Activated CD8-positive, alpha-beta memory T cell treated with anti-CD3 and anti-CD28 coated beads for 4 hours (primary cell): ENCODE measurements at places on chromosomes 3 and 15.

- DNase-seq: no peak
Observed at GRCh38 chr3:54358316-54358715, 236.0 kb downstream of the CACNA2D3 start.

- no peak for DNase-seq
Observed at GRCh38 chr3:187648177-187648576, 22.0 kb downstream of the SST start.

GRCh38 chr15:86295511-86295910 lies 215.8 kb downstream of the AGBL1 start:
- DNase-seq: no peak

DNA sequence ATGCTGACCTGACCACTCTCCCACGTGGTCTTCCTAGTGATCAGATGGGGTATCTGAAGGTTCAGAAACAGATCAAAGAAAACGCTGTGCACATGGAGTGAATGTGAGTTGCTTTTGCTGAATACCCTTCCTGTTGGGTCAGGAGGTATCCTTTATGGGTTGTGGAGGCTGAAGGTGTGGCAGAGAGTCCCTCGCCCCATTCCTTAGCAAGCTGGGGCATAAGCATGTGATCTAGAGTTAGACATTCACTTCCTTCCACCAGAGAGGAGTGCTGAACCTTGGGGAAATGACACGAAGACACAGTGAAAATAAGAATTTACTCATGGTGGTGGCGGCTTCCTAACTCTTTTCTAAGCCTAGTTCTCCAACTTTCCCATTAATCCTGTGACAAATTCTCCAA lies 27.8 kb upstream of the SPTBN5 start:
- DNase-seq: no peak

- DNase-seq: no peak
Observed at GRCh38 chr3:132978464-132978863, 59.7 kb upstream of the TMEM108 start.

- DNase-seq: no peak
Observed at GRCh38 chr15:33310481-33311311, at the start of gene RYR3. Gene RYR3, plus strand, starts transcription at chr15:33310967. Its CDS starts 79 bp downstream, at chr15:33311046.

GRCh38 chr3:39052583-39052982 lies 767 bp downstream of the WDR48 start:
- DNase-seq: no peak

- DNase-seq: no peak
Observed at GRCh38 chr15:68278345-68278594, 725 bp downstream of the FEM1B start.

GRCh38 chr3:43218156-43218555 lies 68.2 kb upstream of the SNRK start:
- DNase-seq: no peak

GRCh38 chr3:131728898-131729642 lies 226.3 kb upstream of the MRPL3 start:
- no peak for DNase-seq

DNA sequence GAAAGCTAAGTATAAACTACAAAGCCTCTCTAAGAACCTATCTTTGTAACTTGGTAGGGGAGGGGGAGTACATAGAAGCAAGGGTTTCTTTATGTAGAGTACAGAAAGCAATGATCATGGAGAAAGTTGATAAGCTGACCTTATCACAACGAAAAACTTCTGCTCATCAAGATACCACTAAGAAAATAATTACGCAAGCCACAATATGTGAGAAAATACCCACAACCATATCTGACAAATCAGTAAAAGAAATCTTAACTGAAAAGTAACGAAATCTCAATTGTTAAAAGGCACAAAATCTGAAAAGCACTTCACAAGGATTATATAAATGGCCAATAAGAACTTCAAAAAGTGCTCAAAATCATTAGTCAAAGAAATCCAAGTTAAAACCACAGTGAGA lies 35.1 kb upstream of the RPS17 start:
- no peak for DNase-seq

GRCh38 chr3:74614107-74614967 lies at the start of gene CNTN3:
Gene CNTN3, minus strand, starts transcription at chr3:74614659. Its CDS starts 93,547 bp downstream, at chr3:74521112.
- no peak for DNase-seq

GRCh38 chr3:154970797-154971196 lies 109.3 kb upstream of the MME start:
- DNase-seq: no peak

- no peak for DNase-seq
Observed at GRCh38 chr3:189848395-189849040, 217.3 kb downstream of the TP63 start.

DNA sequence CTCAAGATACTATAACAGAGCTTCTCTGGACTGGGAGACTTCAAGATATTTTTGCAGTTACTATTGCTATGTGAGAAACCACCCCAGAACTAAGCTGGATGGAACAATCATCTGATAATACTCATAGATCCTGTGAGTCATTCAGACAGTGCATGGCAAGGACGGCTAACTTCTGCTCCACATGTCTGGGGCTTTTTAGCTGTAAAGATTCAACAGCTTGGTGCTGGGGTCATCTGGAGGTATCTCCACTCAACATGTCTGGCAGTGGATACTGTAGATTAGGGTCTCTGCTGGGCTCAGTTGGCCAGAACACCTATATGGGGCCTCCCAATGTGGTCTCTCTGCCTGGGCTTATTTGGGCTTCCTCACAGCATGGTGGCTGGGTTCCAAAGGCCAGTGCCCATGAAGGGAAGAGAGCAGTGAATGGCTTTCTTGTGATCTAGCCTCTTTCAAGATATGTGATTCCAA lies 117.3 kb upstream of the SLC7A14 start:
- DNase-seq: no peak

DNA sequence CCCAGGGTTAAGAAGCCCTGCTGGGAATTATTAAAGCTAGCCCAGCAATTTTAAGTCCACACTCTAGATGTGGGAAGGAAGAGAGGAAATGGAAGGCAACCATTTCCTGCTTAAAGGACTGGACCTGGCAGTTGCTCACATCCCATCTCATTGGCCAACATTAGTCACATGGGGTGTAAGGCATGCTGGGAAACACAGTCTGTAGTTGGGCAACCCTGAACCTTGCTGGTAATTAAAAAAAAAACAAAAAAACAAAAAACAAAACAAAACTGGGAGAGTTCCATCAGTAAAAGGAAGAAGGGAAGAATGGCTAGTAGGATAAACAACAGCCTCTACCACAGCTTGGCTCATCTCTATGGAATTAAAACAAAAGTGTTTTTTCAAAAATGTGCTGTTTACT lies 136.0 kb downstream of the VGLL4 start:
- DNase-seq: no peak

DNA sequence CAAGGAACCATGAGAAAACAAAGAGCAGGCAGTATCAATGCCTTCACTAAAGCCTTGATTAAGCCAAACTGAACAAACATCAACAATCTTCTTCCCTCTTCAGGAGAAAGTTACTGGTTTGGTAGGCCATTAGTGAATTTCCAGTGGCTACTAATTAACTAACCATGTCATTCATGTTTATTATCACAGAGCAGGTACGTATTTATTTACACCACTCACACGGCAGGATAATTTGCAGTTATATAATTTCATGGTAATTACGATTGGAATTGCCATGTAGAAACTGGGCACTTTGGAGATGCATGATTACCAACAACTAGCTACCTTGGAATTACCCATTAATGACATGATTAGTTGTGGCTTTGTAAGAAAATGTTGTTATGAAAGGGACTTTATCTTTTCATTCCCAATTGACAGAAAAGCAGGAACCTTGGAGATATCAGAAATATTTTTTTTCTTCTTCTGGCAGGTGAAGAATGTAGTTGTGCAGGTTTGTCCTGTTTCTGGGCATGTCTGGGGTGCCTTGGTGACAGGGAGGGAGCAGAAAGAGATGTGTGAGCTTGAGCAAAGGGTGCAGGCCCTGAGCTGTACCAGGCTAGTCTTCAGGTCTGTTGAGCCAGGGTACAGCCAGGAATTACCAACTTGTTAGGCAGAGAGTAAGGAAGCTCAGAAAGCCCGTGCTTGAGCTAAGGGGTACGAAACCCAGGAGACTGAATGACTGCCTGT lies 310.7 kb downstream of the RORA start:
- no peak for DNase-seq

DNA sequence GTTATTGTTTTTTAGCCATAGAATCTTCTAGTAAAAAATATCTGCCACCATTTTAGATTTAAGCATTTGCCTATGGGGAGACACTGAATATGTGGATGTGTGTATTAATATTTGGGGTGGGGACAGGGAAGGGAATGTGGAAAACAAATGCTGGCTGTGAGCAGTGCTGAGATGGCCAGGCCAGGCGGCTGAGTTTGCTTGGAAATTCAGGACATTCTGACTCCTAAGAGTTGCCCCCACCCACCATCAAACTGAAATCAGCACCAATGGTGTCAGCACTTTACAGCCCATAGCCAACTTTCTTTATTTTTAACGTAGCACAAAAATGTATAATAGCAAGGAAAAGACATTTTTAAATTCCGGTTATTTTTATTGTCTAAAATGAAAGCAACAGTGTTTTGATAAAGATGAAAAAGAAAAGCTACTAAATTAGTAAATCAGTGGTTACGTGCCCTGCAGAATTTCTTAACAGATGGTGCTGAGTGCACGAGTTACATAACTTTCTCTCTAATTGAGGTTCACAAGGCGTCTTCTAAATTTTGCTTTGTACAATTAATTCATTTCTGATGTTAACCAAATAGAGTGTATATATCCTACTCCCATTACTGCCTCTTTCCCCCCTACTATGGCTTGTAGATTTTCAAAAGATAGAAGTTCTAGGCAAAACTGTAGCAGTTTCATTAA lies 34.0 kb downstream of the B3GALNT1 start:
- no peak for DNase-seq

GRCh38 chr15:45285413-45285812 lies 33.4 kb downstream of the SLC28A2 start:
- no peak for DNase-seq

DNA sequence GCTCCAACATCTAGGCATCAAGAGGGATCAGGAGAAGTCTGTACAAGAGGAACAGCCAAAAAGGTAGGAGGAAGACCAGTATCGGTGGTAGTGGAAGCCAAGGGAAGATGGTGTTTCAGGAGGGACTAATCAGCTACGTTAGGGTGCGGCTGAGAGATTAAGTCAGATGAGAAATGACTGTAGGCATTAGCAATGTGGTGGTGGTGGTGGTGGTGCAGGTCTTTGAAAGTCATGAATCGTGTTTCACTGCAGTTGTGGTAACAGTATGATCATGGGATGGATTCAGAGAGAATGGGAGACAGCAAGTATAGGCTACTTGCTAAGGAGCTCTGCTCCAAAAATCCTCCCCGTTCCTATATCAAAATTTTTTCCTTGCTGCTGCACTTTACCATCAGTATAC lies 35.5 kb downstream of the ASTE1 start:
- DNase-seq: no peak

- no peak for DNase-seq
Observed at GRCh38 chr3:110015231-110015963, 678.1 kb upstream of the DPPA4 start.

- DNase-seq: no peak
Observed at GRCh38 chr3:113571360-113571759, 39.0 kb downstream of the SIDT1 start.

DNA sequence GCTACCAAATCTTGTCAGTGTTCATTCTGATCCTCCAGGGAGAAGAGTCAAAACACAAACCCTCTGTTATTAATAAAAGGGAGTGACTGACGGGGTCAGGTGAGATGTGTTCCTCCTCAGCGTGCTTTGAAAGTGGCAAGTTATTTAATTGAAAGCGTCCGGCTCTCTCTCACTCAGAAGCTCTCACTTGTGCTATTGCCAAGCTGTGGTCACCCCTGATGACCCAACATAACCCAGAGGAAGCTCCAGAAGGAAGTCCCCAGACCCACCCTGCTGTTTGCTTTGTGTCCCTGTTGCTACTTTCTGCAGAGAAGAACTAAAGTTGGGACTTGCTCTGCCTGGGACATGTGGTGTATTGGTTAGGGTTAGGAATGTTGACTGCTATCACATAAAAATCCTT lies 235.6 kb downstream of the EDEM1 start:
- DNase-seq: no peak

DNA sequence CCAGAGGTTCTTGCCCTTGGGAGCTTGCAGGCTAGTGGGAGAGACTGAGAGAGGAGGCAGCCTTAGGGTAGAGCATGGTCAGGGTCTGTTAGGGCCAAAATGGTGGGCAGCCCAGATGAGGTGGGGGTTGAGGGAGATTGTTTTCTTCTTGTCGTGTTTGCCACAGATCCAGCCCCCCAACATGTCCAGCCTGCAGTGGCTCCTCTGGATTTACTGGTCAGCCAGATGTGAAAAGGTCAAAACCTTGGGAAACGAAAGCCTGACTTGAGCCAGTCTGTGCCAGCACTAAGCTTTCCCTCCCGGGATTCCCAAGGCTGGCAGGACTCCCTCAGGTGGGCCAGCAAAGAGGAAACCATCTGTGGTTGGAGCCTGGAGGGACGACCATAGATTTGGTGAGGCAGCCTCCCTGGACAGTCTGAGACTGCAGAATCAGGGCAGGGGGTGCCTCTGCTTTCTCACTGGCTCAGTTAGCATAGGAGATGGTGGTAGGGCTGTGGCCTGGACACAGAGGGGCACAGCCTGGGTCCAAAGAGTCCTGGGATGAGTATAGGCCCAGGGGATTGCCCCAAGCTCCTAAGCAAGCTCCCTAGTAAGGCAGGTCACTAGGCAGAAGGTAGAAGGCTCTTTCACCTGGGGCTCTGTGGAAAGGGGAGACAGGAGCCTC lies 51.2 kb upstream of the PRR23C start:
- no peak for DNase-seq

DNA sequence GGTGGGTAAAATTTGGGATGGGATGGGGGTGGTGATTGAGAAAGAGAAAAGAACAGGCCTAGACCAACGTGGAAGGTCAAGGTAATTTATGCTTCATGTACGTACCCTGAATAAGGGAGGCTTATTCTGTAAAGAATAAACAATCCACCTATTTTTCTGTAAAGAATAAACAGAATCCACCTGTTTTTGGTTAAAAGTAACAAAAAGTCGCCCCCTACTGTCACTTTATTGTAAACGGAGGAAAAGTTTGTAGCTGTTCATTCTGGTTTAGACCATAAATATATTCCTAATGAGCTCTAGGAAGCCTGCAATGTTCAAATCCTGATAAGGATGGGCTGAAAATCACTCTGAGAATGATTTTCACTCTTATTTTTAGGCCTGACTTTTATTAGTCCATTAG lies 23.5 kb upstream of the SQOR start:
- DNase-seq: no peak

DNA sequence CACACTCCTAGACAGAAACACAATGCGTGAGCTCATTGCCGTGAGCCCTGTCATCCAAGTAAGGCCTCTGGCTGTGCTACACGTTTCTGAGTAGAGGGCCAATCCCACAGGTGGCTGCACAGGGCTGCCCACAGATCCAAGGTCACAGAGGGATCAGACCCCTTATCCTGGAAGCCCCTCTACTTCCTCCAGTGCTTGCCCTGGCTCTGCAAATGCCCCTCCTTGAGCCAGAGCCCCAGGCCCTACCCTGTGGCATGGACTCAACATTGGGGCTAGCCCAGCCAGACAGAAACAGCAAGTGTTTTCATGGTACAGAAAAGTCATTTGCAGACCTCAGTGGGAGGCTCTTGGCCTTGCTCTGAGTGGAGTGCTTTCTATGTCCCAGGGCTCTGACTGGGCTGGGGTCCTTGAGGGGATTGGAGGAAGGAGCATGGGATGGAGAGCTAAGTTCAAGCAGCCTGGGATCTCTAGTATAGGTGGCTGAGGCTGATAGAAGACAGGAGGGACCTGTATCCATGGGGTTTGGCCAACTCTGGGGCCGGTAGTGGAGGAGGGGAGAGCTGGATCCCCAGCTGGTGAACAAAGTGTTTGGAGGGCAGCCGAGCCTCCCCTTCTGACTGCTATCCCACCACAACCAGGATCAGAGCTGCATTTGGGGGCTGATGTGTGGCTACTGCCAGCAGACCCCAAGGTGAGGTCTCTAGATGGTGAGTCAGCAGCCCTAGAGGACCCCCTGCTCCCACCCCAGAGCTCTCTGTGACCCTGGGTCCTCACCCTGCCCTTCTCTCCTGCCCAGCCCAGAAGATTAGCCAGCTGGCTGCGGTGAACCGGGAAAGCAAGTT lies 38.7 kb downstream of the GOLGA6A start:
- no peak for DNase-seq
